ENCODE measurements at places on chromosomes 3 and 15.

GRCh38 chr15:80974914-80975313 lies 14.7 kb downstream of the MESD start:
- no peak for DNase-seq

- no peak for DNase-seq
Measured at GRCh38 chr3:134018406-134018805, 11.3 kb downstream of the SLCO2A1 start.

DNA sequence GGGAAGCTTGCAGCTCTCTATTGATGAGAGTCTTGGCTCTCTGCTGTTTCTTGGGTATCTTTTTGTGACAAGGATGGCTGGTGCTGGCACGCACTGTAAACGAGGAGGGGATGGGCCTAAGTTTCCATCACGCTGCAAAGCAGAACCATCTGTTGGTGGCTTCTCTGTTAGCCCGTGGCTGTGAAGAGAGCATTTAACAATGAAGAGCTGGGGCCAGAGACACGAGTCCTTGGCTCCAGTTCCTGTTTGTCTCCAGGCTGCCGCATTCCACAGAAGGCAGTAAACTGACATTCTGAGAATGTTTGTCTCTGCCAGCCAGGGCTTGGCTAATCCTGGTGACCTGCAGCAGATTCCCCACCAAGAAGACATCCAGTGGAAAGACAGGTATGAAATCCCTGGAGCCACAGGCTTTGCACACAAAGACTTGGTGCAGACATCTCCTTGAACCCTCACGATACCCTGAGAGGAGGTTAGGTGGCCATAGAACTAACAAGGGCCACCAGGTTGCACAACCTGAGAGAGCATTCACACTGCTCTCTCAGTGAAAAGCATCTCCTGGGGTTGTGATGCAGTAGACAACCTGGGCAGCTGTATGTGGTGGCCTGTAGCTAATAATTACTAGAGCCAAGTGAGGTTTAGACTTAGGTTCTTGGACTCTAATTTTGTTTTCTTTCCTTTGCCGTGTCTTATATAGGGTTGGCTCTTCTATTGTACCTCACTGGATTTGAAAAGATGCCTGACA lies 130.9 kb downstream of the ASB7 start:
- no peak for DNase-seq

GRCh38 chr3:43017004-43017403 lies 37.9 kb downstream of the GASK1A start:
- DNase-seq, result no peak

DNA sequence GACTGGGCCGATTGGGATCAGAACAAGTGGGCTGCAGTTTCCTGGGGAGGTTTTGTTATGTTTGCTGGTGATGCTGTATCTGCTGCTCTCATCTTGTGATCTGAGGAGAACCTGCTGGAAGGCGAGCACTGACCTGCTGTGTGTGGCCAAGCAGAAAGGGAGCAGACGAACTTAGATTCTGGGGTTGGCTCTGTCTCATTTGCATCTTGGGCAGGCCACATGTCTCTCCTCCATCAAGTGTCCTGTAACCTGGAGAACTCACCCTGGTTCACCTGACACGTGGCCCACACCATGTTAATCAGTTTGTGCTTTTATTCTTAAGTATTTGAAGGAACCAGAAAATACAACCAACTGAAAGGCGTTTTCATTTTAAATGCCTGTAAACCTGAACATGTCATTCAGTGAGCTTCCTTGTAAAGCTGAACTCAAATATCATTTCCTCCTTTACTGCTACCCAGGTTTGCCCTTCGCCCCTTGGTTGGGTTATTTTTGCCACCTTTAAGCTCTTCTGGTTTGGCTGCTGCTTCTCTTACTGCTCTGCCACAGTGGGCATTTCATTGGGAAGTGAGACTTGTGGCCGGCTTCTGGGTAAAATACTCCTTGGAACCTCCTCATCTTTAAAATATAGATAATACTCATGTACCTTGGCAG lies 33.5 kb upstream of the TRAK1 start:
- DNase-seq, result no peak

GRCh38 chr15:90479656-90480055 lies 50.1 kb upstream of the CRTC3 start:
- no peak for DNase-seq

- DNase-seq, result no peak
Measured at GRCh38 chr3:115876876-115877614, 253.7 kb downstream of the GAP43 start.

DNA sequence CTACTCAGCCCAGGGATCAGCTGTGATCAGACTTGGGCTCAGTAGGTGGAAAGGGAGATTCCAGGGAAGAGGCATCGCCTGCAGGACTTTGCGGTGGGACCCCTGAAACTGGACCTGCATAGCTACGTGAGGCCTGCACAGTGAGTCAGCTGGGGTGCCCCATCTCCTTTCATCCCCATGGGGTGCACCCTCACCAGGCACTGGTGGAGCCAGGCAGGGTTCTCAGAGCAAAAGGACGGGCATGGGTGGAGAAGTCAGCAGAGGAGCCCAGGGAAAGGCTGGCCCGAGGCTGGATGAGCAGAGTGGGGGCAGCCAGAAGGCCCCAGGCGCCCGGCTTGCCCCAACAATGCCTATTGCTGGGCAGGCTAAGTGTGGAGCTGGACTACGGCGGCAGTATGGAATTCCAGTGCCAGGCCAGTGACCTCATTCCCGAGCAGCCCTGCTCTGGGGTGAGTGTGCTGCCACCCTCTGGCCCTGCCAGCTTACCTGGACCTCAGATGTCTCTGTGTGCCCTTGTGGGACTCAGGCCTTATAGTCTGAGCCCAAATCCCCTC lies 19.7 kb downstream of the ACAA1 start:
- DNase-seq, result peak; percentile 10

DNA sequence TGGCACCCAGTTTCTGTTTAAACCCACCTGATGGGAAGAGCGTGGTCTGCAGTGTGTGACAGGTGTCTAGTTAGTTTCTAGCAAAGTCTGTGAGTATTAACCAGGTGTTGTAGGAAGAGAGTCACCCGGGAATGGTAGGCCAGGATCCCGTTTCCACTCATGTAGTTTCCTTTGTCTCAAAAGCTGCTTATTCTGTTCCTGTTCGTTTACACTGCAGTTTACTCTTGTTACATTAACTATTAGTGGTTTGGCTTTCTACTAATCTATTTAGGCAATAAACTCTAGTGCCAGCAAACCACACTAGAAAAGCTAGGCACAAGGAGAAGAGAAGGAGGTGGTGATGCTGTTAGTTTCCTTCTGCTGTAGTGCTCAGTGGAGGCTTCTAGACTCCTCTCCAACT lies 32.7 kb downstream of the WDR76 start:
- no peak for DNase-seq

DNA sequence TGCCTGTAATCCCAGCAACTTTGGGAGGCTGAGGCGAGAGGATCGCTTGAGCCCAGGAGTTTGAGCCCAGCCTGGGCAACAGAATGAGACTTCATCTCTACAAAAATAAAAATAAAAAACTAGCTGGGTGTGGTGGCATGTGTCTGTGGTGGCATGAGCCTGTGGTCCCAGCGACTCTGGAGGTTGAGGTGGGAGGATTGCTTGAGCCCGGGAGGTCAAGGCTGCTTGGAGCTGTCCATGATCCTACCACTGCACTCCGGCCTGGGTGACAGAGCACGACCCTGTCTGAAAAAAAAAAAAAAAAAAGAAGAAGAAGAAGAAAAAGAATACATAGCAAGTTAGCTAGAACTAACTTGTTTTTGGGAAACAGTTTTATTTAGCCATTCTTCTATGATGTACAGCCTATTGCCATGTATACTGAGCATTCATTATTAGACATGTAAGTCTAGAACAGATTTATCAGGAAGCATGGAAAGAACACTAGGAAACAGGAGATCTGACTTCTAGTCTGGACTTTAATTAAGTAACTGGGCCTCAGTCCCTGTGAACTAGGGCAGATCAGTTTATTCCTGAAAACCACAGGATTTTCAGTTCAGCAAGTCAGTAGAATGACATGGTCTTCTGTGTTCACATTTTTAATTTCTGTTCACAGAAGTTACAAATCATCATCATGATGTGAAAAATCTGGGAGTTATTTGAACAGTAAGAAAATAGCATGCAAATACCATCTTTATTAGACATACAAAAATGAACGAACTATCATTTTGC lies 65.5 kb downstream of the KAT2B start:
- DNase-seq, result no peak

GRCh38 chr3:137992592-137992991 lies 17.4 kb upstream of the CLDN18 start:
- DNase-seq, result no peak

DNA sequence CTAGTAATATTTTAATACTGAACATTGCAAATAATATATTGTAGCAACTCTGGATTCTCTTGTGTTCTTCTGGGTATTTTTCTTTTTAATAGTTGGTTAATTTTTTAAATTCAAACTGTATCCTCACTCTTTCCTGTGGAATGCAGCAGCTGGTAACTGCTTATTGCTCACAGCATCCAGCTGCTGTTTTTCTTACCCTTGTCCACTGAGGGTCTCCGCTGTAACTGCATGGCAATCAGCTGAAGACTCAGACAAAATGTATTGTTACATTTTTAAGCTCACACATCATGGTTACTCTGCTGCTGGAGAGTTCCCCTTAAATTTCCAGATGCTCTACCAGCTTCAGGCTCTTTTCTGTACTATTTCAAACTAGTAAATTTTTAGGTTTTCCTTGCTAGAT lies 227.6 kb downstream of the MBNL1 start:
- no peak for DNase-seq

DNA sequence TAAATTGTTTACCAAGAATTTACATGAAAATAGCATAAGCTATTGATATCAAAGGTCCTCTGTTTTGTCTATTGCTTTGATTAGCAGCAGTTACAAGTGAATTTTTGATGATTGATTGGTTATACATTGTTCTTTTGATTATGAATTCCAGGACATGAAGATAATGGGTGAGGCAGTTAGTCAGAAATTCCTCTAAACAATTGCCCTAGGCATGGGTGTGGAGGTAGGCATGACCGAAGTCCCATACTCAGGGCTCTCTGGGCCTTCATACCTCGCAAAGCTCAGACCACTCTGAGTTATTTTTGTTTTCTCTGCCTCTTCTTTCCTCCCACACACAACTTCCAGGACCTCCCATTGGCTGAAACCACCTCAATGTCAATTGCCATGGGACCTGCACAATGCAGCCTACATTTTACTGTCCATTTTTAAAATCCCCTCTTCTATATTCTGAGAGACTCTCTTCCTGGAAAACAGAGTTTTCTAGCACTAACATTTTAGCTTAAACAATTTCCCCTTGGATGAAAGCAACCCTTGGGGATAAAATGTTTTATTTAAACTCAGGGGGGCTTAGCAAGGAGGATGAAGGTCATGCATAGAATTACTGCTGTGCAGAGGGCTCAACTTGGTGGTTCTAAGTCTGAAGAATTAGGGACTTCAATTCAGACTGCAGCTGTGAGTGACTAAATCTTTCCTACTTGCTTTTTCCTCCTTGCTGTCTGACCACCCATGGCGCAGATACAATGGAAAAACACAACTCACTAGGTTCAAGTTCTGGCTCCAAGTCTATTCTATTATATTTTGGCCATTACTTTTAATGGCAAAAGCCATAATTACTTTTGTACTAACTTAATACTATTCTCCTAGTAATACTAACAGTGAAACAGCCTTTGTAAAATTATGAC lies 594.8 kb downstream of the NTRK3 start:
- no peak for DNase-seq

GRCh38 chr3:12984023-12984823 lies 89.0 kb downstream of the IQSEC1 start:
- DNase-seq, result peak; percentile 57

- DNase-seq, result no peak
Measured at GRCh38 chr3:81763001-81763400, 1.6 kb upstream of the GBE1 start.

GRCh38 chr3:194284351-194284750 lies 66.8 kb downstream of the CPN2 start:
- DNase-seq, result no peak

- no peak for DNase-seq
Measured at GRCh38 chr3:112889357-112889756, 42.7 kb upstream of the CD200R1L start.

DNA sequence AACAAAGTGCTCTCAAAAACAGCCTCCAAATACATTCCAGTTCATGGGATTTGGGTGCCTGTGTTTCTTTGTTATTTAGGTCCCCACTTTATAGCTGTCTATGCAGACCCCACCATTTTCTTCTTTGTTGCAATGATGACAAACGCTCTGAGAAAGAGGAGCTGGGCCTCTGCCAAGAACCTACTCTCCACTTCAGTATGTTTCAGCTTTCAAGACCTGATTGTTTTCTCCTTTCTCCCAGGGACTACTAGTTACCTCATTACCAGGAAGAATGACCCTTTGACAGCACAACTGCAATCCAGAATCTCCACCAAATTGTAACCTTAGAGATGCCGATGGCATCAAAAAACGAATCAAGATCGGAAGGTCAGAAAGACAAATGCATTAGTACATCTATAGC lies 236.8 kb downstream of the MEIS2 start:
- no peak for DNase-seq

DNA sequence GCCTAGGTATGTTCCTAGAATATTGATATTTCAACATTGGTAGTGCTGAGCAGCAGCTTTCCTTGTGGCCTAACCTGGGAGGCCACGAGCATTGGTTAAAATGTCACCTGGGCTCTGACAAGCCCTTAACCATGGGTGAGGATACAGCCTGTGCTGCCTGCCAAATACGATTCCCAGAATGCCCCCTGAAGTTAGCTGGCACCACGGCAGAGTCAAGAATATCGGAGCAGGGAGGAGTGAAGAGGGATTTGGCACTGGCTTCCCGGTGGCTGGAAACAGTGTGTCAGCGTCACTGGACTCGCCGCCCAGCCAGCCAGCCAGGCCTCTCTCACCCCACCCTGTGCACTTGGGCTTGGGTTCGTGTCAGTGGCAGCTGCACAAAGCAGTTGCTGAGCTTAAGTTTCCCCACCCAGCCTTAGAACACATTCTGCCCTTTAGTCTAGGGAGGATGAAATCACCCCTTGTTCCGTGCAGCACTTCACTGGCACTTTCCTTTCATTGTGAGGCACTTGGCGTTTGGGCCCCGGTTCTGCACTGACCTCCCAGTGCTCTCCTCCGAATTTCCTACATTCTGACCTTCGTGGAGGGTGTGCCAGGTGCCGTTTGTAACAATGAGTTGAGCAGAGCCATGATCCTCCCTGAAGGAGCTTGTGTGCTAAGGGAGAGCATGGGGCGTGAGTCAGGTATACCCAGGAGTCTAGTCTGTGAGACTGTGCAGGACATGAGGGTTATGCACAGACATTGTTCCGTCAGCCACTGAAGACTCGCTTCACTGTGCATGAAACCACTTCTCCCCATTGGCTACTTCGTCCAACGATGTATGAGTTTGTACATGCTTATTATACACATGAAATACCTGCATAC lies 152.8 kb upstream of the BHLHE40 start:
- no peak for DNase-seq

- no peak for DNase-seq
Measured at GRCh38 chr15:69224383-69224782, 63.9 kb downstream of the GLCE start.

DNA sequence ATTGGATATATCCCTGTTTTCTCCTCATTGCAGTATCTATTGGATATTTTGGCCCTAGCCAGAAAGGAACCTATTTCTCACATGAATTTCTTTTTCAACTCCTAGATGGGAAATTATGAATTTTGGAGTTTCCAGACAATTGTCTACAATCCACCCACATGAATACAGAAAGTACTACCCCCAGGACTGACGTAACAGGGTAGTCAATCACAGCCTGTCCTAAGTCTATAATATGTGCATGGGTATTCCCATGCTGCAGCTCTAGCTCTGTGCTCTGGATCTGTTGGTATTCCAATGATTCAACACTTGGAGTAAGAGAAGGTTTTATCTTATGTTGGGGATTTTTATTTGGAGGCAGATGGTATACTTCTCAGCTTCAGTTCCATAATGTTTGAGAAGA lies 393.1 kb upstream of the ARRDC4 start:
- no peak for DNase-seq

GRCh38 chr3:177599326-177599725 lies 402.0 kb upstream of the TBL1XR1 start:
- no peak for DNase-seq

- no peak for DNase-seq
Measured at GRCh38 chr3:112059497-112059896, 25.0 kb downstream of the TMPRSS7 start.

Measured in activated CD8-positive, alpha-beta memory T cell treated with anti-CD3 and anti-CD28 coated beads, Interleukin-2, amount 50 U/mL, for 4 hours (primary cell).